Natural killer cell (primary cell): ENCODE measurements at places on chromosomes 13 and 19. TPM values are rescaled to one million over a fixed set of nuclear protein-coding genes. Genes with fewer than 3 reads are reported as not detected.

DNA sequence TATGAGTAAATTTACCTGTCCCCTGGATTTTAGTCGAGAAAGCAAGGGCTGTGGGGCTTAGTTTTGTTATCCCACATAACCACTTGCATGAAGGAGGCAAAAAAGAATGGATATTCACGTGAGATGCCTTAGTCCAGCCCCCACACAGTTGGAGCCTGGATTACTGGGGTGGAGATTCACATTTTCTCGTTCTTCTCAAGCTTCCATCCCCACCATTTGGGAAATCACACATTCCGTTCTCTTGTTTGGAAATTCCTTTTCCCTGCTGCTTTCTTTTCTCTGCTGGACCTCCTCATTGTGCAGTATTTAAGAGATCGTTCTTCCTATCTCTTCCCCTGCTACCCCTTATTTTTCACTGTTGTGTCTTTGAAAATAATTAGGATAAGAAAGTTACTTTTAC, 45.1 kb upstream of the FARP1 start:
- no peaks in the 10 kb centered on the region for H3K27me3 ChIP-seq
- H3K4me1 ChIP-seq, result no peaks in the 10 kb centered on the region
- H3K27ac ChIP-seq, result no peak overlapping the region
- H3K36me3 ChIP-seq, result no peaks in the 10 kb centered on the region
- H3K4me3 ChIP-seq, result no peak overlapping the region
- DNase-seq, result no peak

DNA sequence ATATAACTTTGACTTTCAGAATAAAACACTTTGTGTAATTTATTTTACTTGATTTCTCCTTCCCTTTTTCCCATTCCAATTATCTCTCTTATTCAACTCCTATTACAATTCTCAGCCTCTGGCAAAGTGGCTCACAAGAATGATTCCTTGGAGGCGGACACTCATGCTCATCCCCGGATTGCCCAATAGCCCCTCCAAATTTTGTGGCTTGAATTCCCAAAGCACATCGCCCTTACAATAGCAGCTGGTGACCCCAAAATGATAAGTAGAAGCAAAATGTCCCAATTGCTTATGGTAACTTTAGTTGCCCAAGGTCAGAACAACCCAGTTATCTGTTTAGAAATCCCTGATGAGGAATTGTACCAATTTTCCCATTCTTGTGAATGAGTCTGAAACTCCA, 1523.5 kb upstream of the PRR20A start:
- H3K27me3 ChIP-seq, result no peaks in the 10 kb centered on the region
- no peak overlapping the region for H3K27ac ChIP-seq
- no peaks in the 10 kb centered on the region for H3K36me3 ChIP-seq

GRCh38 chr19:10074153-10074552, 12.0 kb upstream of the SHFL start:
- no peaks in the 10 kb centered on the region for H3K36me3 ChIP-seq
- no peak for DNase-seq
- H3K4me1 ChIP-seq, result no peaks in the 10 kb centered on the region
- no peak overlapping the region for H3K27ac ChIP-seq

GRCh38 chr13:113767366-113767765, 8.3 kb downstream of the TMEM255B start:
- H3K4me3 ChIP-seq, result no peak overlapping the region
- no peak overlapping the region for H3K27ac ChIP-seq
- DNase-seq, result no peak

- H3K4me1 ChIP-seq, result peaks cover 82% of the 10 kb centered on the region
- DNase-seq, result no peak
- H3K27me3 ChIP-seq, result no peaks in the 10 kb centered on the region
These were observed 20.9 kb upstream of the FOSB start for GRCh38 chr19:45446944-45447343.

- peaks cover 74% of the 10 kb centered on the region for H3K36me3 ChIP-seq
- no peak overlapping the region for H3K4me3 ChIP-seq
- no peak overlapping the region for H3K27ac ChIP-seq
- no peaks in the 10 kb centered on the region for H3K27me3 ChIP-seq
- H3K4me1 ChIP-seq, result no peaks in the 10 kb centered on the region
These were observed 20.0 kb downstream of the SIN3B start for GRCh38 chr19:16849168-16849567.

DNA sequence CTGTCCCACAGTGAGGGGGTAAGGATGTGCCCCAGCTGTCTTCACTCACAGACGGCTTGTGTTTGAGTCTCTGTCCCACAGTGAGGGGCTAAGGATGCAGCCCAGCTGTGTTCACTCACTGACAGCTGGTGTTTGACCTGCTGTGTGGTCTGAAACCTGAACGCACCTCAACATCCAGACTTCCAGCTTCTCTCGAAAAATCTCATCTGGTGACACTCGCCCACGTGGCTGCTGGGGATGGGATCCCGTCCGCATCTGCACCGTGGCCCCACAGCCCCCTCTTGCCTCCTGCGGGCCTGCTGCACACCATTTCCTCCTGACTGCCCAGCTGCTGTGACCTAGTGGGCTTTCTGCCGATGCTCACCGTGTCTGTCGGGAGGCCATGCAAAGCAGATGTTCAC, 27.3 kb downstream of the CHAF1A start:
- H3K4me1 ChIP-seq, result peaks cover 26% of the 10 kb centered on the region
- peaks cover 14% of the 10 kb centered on the region for H3K36me3 ChIP-seq
- DNase-seq, result no peak
- no peak overlapping the region for H3K4me3 ChIP-seq

DNA sequence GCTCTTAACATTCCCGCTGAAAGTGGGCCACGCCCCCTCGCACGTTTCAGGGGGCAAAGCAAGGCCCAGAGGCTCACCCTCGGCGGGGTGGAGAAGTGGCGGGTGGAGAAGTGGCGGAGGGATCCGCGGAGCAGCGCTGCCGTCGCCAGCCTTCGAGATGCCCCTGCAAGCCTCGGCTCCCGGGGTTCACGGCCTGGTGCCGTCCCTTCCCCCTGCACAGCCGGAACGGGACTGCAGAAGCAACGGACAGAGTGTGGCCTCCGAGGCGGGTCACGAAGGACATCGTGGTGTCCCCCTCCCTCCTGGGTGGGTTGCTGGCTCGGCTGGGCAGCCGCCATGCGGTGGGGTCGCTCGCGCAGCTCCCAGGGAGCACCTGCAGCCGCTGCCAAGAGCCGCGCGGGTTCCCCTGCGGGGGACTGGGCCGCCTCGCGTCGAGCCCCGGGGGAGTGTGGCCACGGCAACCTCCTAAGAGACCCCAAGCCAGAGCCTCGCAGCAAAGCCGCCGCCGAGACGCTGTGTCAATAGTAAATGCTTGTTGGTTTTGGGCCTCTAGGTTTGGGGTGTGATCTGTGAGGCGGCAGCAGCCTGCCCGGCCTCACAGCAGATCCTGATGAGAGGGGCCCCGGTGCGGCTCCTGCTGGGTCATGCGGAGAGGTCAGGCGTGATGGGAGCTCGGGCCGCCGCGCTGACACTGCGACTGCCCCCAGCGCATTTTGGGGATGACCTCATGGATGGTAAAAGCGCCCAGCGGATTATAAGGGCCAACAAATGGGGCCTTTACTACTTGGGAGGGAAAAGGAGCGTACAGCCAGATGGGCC, 5.5 kb downstream of the TPGS1 start:
- DNase-seq, result no peak
- H3K4me3 ChIP-seq, result no peak overlapping the region
- H3K4me1 ChIP-seq, result peaks cover 52% of the 10 kb centered on the region
- H3K27ac ChIP-seq, result peak overlapping the region; percentile 98
- H3K27me3 ChIP-seq, result no peaks in the 10 kb centered on the region
- no peaks in the 10 kb centered on the region for H3K36me3 ChIP-seq

DNA sequence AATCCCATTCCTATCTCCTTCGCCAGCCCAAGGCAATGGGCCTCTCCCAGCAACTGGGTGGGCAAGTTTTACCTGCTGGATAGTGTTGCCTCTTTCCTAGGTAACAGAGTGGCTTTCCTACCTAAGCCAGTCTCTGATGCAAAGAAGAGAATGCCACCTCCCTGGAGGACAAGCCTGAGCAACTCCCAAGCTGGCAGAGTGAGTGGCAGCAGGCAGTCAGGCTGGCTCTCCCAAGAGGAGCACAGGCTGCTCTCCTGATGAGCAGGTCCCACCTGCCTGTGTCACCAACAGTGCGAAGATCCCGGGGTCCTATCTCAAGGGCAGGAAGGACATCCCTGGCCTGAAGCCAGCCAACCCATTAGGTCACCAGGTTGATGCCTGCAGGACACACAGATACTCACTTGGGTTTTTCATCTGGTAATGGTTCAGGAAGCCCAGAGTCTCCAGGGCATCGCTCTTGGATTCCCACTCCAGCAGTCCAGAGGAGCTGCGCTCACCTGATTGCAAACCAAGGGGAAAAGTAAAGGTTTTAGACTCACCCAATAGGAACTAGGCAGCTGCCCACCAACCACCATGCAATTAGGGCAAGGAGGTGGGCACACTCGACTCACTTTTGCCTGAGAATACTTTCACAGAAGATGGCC, 5.5 kb upstream of the ECH1 start:
- peaks cover 18% of the 10 kb centered on the region for H3K4me1 ChIP-seq
- H3K27me3 ChIP-seq, result no peaks in the 10 kb centered on the region

- no peak for DNase-seq
- H3K27ac ChIP-seq, result no peak overlapping the region
- H3K4me3 ChIP-seq, result no peak overlapping the region
These were observed 325.4 kb upstream of the TSHZ3 start for GRCh38 chr19:31674503-31675192.

GRCh38 chr13:106110241-106110855, 425.1 kb downstream of the EFNB2 start:
- no peaks in the 10 kb centered on the region for H3K27me3 ChIP-seq
- no peak overlapping the region for H3K4me3 ChIP-seq
- H3K36me3 ChIP-seq, result no peaks in the 10 kb centered on the region
- H3K4me1 ChIP-seq, result no peaks in the 10 kb centered on the region

DNA sequence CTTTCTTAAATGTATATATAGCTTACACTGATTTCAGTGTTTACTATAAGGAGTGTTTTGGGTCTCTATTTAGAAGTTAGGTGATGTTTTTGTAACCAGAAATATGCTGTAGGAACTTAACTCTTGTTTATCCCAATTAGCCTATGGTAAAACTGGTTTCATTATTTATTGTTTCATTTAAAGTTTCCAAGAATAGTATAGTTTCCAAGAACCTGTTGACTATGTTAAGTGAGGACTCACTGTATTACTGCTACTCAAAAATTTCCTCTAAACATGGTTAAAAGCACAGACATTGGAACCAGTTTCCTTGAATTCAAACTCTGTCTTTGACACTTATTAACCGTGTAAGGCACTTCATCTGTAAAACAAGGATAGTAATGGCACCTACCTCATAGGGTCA, 187.4 kb downstream of the RGCC start:
- H3K4me1 ChIP-seq, result no peaks in the 10 kb centered on the region
- H3K27ac ChIP-seq, result no peak overlapping the region
- no peaks in the 10 kb centered on the region for H3K36me3 ChIP-seq

DNA sequence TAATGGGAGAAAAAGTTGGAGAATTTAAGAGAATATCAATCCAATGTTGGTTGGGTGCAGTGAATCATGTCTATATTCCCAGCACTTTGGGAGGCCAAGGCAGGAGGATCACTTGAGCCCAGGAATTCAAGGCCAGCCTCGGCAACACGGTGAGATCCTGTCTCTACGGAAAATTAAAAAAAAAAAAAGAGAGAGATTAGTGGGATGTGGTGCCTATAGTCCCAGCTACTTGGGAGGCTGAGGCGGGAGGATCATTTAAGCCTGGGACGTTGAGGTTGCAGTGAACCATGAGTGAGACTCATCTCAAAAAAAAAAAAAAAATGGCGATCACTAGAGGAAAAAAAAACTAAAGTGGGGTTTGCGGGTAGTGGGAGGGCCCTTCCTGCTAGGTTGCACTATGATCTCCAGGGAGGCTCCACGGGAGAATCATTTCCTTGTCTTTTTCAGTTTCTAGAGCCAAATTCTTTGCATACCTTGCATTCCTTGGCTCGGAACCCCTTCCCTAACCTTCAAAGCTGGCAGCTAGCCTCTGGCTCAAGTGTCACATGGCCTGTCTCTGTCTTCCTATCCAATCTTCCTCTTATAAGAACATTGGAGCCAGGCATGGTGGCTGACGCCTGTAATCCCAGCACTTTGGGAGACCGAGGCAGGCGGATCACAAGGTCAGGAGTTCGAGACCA, 5.8 kb upstream of the ERCC2 start:
- H3K36me3 ChIP-seq, result no peaks in the 10 kb centered on the region
- no peak overlapping the region for H3K4me3 ChIP-seq
- H3K27me3 ChIP-seq, result no peaks in the 10 kb centered on the region

- no peak overlapping the region for H3K27ac ChIP-seq
- H3K27me3 ChIP-seq, result no peaks in the 10 kb centered on the region
- no peaks in the 10 kb centered on the region for H3K36me3 ChIP-seq
- H3K4me3 ChIP-seq, result no peak overlapping the region
These were observed 179.3 kb downstream of the KATNAL1 start for GRCh38 chr13:30128095-30128494.

- H3K36me3 ChIP-seq, result no peaks in the 10 kb centered on the region
- H3K27me3 ChIP-seq, result no peaks in the 10 kb centered on the region
- H3K4me3 ChIP-seq, result no peak overlapping the region
- no peak overlapping the region for H3K27ac ChIP-seq
- H3K4me1 ChIP-seq, result no peaks in the 10 kb centered on the region
- no peak for DNase-seq
These were observed 614.4 kb upstream of the PCDH9 start for GRCh38 chr13:67844574-67844973.

GRCh38 chr19:38564981-38565690, 52.6 kb downstream of the MAP4K1 start:
- H3K27me3 ChIP-seq, result peaks cover 2% of the 10 kb centered on the region
- no peak overlapping the region for H3K4me3 ChIP-seq
- H3K36me3 ChIP-seq, result no peaks in the 10 kb centered on the region
- DNase-seq, result peak; percentile 44
- no peak overlapping the region for H3K27ac ChIP-seq

DNA sequence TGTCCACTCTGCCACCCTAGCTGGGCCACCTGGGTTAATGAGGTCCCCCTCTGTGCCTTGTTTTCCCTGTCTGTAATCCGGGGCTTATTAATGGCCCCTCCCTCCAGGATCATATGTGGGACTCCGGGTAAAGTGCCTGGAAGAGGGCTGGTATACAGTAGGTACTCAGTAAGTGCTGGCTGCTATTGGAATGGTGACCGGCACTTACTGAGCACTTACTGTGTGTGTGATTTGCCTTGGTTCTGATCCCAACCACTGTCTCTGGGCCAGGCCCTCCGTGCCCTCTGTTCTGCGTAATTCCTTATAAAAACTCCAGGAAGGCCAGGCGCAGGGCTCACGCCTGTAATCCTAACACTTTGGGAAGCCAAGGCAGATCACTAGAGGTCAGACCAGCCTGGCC, 30.9 kb upstream of the NCCRP1 start:
- H3K4me1 ChIP-seq, result peaks cover 13% of the 10 kb centered on the region
- H3K27ac ChIP-seq, result no peak overlapping the region
- H3K27me3 ChIP-seq, result no peaks in the 10 kb centered on the region
- DNase-seq, result no peak

GRCh38 chr19:32012886-32013631, 332.4 kb upstream of the ZNF507 start:
- no peak overlapping the region for H3K27ac ChIP-seq
- no peaks in the 10 kb centered on the region for H3K36me3 ChIP-seq
- H3K4me1 ChIP-seq, result no peaks in the 10 kb centered on the region
- H3K27me3 ChIP-seq, result no peaks in the 10 kb centered on the region
- H3K4me3 ChIP-seq, result no peak overlapping the region

- H3K4me3 ChIP-seq, result no peak overlapping the region
- H3K36me3 ChIP-seq, result no peaks in the 10 kb centered on the region
- H3K27ac ChIP-seq, result no peak overlapping the region
- no peaks in the 10 kb centered on the region for H3K27me3 ChIP-seq
These were observed 221.2 kb downstream of the DCLK1 start for GRCh38 chr13:35909837-35910540.

The ICAM4 gene
- 3.6 TPM for total RNA-seq

The UHRF1 gene
- total RNA-seq, result 4.1 TPM

The ERICH6B gene
- not detected for total RNA-seq

The IFT88 gene
- total RNA-seq, result 13.9 TPM

The LRG1 gene
- not detected for total RNA-seq

The PDE4A gene
- total RNA-seq, result 34.2 TPM

The FGF14 gene
- total RNA-seq, result not detected

The IGFL2 gene
- not detected for total RNA-seq
